CD4-positive, alpha-beta T cell treated with Interleukin-12 subunit alpha and Interleukin-12 subunit beta, for 1 hour (primary cell): ENCODE measurements at places on chromosomes 3 and 15.

DNA sequence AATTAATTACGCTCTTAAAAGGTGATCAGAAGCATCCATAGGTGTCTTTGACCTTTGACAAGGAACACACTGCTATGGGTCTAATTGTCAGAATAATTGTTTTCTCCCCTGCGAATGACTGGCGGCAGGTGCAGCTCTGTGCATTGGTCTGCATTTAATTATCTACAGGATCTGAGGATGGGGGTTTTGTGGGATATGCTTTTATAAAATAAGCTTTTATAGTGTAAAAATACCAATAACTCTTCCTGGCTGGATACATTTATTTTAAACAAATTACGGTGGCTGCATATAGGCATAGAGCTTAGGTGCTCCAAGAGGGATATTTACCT lies 201.6 kb upstream of the RGMA start:
- DNase-seq, result no peak

DNA sequence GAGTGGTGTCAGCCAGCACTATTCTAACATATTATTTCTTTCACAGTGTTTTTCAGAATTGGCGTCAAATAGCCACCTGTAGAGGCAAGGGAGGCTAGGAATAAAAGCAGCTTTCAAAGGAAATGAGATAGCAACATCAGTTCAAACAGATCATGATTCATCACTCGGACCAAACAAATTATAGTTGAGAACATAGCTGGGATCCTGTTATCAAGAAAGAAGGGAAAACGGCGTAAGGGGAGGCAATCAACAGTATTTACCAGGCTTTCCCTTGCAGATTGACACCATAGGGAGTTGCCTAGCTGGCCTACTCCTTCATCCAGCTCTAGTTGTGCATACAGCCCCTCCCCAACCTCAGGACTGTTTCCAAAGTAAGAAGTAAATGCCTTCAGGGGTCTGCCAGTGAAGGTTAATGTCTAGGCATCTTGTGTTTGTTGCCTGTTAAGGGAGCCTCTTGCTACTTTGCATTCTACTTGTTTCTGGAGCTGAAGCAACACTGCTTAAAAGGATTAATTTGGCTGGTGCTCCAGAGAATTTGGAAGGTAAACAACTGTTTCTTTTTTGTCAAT lies 286.5 kb downstream of the NSUN3 start:
- DNase-seq, result no peak

- peak; percentile 6 for DNase-seq
Observed at GRCh38 chr3:42192334-42193200, 73.4 kb downstream of the CCK start.

GRCh38 chr3:149848238-149848637 lies 35.2 kb downstream of the RNF13 start:
- no peak for DNase-seq

GRCh38 chr15:53830707-53831386 lies 71.4 kb upstream of the WDR72 start:
- DNase-seq, result no peak

GRCh38 chr15:29864501-29864900 lies 42.2 kb upstream of the TJP1 start:
- DNase-seq, result no peak

DNA sequence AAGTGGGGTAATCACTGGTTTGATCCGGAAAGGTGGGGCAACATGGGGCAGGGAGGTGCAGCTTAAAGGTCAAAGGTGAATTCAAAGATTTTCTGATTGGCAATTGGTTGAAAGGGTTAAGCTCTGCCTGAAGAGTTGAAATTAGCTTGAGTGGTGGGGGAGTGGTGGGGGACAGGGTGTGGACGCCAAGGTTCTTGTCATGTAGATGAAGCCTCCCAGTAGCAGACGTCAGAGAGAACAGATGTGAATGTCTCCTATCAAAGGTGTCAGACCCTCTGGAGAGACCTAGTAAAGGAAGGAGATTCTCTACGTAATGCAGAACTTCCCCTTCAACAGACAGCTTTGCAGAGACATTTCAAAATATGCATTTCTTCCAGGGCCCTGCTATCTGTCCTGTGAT lies 62.8 kb downstream of the ABCC5 start:
- DNase-seq, result no peak
